ENCODE measurements at places on chromosomes 12 and 14.

DNA sequence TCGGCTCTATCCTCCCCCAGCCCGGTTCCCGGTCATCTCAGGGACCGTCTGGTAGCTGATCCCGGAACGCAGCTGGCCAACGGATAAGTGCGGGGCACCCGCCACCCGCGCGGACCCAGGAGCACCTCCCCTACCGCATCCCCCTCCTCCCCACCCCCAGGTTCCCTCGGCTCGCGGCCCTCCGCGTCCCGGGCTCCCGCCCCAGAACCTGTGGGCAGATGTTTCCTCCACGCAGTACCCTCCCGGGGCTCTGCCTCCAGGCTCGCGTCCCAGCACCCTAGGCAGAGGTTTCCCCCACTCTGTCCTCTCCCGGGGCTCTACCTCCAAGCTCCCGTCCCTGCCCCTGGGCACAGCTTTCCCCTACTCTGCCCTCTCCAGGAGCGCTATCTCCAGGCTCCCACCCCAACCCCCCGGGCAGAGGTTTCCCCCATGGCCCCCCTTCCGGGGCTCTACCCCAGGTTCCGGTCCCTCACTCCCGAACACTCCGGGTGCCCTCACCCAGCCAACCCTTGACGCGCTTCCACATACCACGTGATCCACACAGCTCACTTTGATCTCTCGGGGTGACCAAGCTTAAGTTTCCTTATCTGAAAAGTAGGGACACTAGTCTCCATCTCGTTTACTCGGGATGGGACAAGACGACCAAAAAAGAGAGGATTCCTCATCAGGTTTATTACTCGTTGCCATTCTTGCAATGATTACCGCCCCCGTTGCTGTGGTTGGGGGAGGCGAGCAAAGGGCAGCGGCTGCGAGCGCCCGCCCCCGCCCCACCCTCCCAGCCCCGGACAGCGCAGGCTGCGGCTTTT lies at the start of gene CCDC38:
CCDC38 (minus strand) TSS at position 91 of the 806 bp plus-strand sequence. CDS start 6,105 bp downstream, outside the sequence.
- DNase-seq = no peak

- no peak for DNase-seq
These were observed 431.9 kb downstream of the BCAT1 start for GRCh38 chr12:24517000-24517399.

DNA sequence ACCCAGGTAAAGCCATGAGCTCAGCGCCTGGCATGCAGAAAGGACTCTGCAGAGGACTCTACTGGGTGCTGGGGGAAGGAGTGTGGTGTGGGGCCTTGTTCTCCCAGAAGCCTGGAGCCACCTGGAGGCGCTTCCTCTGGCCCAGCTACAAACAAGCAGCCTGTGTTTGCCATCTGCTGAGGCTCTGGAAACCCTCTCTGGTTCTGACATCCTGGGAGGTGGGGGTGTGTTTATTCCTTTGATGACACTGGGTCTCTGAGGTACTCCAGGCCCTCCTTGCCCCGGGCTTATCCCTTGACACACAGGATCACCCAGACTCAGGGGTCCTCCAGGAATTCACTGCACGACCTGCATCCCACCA lies 44.9 kb downstream of the RNF34 start:
- DNase-seq = no peak

GRCh38 chr12:100141998-100142850 lies 450 bp downstream of the BLTP3B start:
- DNase-seq = no peak

DNA sequence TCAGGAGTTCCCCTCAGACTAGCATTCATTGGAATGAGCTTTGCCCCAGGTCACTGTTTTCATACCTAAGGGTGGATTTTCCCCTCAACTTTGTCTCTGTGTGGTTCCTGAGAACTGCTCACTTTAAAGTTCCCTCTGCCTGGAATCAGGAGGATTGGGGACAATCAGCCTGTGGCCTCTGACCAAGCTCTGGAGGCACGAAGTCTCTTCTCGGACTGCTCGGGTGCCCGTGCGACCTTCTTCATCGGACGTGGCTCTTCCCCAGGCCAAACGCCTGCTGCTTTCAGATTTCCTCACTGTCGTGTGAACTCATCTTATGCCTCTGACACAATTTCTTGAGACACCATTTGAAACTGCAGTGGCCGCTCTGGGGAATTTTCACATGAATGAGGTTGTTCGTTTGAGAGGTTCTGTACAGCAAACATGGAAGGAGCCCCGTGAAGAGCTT lies 153.7 kb upstream of the PZP start:
- DNase-seq = no peak

- DNase-seq = no peak
These were observed 293.9 kb downstream of the ITPR2 start for GRCh38 chr12:26539131-26539530.

GRCh38 chr12:131644481-131644880 lies 66.4 kb upstream of the SFSWAP start:
- DNase-seq = no peak

GRCh38 chr12:56695327-56696101 lies 7.4 kb upstream of the PTGES3 start:
- no peak for DNase-seq

- DNase-seq = no peak
These were observed 1402.4 kb upstream of the FLRT2 start for GRCh38 chr14:84127495-84127894.

Data from NCI-H1436 treated with DMSO at 0.1 percent for 48 hours (cell line).